SW480 (cell line): ENCODE measurements at places on chromosomes 13 and 19.
A peak's percentile ranks its signal among the peaks of the same experiment; 100 is the strongest.

- no peak for DNase-seq
These were observed 3.5 kb upstream of the EID2 start for GRCh38 chr19:39543477-39543857.

GRCh38 chr13:45873491-45874325 is 22.2 kb upstream of the SIAH3 start:
- peak; percentile 78 for DNase-seq

- DNase-seq = peak; percentile 93
These were observed 9.7 kb upstream of the GIPC1 start for GRCh38 chr19:14505488-14506239.

DNA sequence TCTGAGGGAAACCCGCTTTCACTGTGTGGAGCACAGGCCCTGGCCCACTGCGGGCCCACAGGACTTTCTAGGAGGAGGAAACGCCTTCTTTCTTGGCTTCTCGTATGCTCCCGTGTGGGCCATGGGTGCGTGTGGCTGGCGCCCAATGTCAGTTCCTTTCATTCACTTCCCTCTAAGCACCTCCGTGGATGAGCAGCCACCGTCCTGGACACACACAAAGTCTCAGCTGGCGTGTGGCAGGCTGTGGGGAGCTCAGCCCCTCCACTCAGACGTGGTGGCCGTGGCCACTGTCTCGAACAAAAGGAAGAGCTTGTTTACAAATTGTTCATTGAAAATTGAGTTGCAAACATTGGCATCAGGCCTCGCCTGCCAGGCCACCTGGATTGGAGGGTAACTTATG is 240.0 kb upstream of the SGCG start:
- DNase-seq = no peak

- no peak for DNase-seq
These were observed 3.2 kb upstream of the TMEM190 start for GRCh38 chr19:55373306-55373992.

GRCh38 chr13:112179995-112180394 is 113.0 kb downstream of the SOX1 start:
- DNase-seq = no peak

- no peak for DNase-seq
These were observed 112.1 kb upstream of the RXFP2 start for GRCh38 chr13:31627097-31627845.

DNA sequence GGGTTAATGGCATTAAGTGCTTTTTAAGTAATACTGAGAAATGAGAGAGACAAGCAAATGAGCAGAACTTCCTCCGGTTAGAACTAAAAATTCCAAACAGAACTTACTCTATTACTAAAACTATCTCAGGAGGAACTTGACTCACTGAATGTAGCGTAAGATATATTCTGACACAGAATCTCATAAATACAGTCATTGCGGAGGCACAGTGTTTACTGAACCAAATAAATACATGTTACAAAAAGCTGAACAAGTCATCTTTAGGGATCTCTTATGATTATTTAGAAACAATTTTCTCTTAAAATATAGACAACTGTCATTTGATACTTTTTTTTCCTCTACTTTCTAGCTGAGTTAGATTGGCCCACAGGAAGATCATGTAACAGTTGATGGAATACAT is 283.1 kb downstream of the KLF12 start:
- no peak for DNase-seq

- DNase-seq = no peak
These were observed 13.4 kb downstream of the PKN1 start for GRCh38 chr19:14446336-14447036.

GRCh38 chr13:113995051-113995601 is 21.2 kb upstream of the C13orf46 start:
- DNase-seq = no peak

DNA sequence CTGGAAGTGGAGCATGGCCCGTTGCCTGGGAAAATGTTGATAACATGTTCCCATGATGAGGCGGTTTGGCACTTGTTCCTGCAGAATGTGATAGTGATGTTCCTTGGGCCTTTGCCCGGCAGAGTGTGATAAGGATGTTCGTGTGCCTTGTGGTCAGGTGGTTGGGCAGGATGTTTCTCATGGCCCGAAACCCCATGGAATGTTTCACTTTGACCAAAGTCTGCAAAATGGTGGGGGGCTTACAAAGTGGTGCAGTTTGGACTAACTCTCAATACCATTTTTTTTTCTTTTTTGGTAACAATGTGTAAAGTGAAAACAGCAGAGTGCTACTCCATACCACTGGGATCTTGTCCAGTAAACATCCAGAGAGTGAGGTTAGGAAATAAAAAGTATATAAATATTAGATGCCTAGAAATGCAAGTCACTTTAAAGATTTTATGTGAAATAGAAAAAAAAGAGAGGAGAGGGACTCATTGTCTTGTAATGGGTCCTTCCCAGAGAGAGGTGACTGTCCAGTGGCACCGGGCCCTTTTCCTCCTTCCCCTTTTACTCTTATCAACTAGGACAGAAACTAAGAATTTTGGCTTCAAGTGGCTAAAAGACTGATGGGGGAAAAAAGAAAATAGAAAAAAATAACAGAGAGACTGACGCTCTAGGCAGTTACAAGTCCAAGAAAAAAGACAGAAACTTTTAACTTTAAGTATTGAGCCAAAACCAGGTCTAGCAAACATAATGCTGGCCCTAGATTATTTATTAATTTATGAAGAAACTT is 5.7 kb downstream of the FPR3 start:
- DNase-seq = no peak

DNA sequence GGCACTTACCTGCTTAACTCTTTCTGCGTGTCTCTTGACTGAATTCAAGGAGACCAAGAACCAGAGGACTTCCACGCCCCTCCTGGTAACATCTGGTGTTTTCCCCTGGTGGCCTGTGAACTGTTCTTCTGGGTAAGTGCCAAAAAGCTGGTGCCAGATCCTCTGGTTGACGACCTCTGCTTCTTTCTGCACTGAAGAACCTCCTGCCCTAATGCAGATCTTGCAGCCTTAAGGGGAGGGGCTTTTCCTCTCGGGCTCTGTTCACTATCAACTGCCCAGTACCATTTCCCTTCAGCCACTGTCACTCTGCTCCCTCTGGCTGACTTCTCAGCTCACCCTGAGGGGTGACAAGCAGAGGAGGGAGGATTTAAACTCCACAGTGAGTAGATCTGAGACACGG is 6.1 kb upstream of the ERVV-1 start:
- DNase-seq = no peak

DNA sequence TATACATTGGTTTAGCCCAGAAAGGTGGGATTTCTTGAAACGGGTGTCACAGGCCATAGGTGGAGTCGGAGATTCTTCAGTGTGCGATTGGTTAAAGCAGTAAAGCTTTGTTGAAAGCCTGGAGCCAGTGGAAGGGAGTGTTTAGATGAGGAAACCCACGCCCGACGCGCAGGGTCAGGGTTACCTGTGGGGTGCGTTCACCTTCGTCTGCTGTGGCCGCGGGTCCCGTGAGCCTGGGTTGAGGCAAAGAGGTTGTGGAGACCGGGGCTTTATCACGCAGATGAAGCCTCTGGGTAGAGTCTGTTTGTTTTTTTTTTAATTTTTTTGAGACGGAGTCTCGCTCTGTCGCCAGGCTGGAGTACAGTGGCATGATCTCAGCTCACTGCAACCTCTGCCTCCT is 30.4 kb downstream of the ATP11A start:
- no peak for DNase-seq

DNA sequence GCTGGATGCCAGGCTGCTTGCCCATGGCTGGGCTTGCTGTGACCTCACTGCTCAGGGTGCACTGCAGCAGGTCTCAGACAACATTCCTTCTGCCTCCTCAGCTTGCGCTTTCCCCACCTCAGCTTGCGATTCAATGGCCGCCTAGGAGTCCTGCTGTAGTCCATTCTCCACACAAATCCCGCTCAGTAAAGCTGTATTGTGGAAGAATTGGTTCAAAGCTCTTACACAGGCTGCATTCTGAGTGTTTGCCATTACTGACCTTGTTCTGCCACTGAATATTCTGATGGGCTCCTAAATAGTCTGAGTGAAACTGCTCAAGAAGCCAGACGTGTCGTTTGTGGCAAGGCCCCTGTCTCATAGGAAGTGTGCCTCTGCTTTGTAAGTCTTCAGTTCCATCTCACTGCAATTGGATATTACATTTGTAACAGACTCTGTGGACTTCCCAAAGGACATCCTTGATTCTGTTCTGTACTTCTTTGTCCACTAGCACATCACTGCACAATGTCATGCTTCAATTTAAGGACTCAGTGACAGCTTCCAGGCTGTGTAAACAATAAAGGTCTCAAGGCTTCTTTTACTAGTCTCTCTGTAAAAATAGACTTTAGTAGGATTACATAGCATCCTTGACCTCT is 49.8 kb downstream of the KATNAL1 start:
- DNase-seq = no peak

DNA sequence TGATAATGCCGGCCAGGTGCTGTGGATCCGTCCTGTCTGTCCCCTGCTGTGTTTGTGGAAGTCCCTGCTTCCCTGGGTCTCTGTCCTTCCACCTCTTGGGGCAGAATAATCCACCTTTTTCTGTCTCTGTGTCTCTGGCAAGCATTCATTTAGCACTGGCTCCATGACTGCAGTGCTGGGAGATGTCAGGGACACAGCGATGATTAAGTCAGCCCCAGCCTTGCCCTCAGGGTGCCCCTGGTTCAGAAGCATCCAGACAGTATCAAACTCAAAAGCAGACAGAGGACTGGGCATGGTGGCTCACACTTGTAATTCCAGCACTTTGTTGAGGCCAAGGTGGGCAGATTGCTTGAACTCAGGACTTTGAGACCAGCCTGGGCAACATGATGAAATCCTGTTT is 1.5 kb downstream of the HIPK4 start:
- no peak for DNase-seq

DNA sequence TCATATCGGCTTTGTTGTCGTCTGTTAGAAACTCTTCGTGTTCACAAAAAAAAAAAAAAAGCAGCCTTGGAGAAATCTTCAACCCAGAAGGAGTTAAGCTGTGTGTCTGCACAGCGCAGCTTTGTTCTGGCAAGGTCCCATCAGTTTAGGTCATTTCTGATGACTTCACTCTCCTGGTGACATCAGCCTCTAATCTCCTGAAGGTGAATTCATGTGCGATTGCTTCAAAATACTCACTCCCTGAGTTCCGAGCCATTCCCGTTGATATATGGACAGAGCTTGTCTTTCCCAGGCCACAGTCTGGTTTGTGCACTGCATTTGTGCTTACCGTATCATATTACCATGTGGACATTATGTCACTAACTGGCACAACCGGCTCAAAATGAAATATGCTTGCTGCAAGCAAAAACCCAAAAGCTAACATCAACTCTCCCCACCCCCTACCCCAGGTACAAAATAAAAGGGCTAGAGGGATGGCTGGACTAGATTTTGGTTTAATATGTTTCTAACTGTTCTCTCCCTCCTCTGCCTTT is 342.4 kb downstream of the KCNRG start:
- DNase-seq = no peak

GRCh38 chr13:80945328-80945727 is 604.4 kb upstream of the SPRY2 start:
- peak; percentile 16 for DNase-seq

DNA sequence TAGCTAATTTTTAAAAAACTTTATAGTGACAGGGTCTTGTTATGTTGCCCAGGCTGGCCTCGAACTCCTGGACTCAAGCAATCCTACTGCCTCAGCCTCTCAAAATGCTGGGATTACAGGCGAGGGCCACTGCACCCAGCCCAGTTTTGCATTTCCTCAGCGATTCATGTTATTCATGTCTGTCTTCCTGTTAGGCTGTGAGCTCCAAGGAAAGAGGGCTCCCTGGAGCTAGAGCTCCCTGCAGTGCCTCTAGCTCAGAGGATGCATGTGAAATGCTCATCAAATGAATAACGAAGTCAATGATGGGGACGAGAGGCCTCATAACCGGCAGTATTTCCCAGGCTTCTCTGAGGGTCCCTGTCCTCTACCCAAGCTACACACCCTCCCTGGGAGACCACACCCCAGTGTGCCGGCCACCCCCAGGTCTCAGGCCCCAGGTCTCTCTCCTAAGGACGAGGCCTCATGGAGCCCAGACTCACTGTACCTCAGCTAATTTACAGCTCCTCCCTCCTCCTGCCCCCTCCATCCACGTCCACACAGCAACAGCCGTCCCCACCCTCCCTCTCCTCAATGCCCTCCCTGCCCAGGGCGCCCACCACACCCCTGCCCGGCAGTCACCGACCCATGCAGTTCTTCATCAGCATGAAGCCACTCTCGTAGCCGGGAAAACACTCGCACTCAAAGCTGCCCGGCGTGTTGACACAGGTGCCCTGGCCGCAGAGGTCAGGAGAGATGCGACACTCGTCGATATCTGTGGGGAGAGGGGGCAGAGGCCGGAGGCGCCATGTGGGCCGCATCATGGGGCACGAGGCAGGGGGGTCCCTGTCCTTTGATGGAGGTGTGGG is 28.5 kb downstream of the FBN3 start:
- DNase-seq = no peak

GRCh38 chr19:55539090-55539984 is 2.4 kb upstream of the SBK2 start:
- no peak for DNase-seq

GRCh38 chr13:90094357-90094756 is 1253.1 kb upstream of the MIR17HG start:
- no peak for DNase-seq

- peak; percentile 90 for DNase-seq
These were observed 84.5 kb downstream of the LRRC63 start for GRCh38 chr13:46296115-46296822.

DNA sequence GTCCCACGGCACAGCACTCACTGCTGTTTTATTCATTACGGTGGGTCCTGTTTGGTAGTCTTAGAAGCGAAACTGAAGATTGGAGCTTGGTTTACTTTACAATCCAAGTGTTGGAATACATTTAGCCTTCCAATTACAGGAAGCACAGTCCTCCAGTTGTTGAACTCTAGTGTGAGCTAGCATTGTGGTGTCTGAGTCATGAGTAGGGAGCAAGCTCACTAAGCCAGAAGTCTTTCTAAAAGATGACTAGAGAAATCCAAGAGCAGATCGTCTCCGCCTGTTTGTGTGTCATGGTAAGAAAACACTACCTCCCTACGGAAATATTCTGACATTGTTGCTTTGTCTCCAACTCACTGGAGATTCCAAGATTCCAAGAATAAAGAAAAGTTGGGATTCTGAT is 10.1 kb upstream of the SHISA2 start:
- DNase-seq = no peak

DNA sequence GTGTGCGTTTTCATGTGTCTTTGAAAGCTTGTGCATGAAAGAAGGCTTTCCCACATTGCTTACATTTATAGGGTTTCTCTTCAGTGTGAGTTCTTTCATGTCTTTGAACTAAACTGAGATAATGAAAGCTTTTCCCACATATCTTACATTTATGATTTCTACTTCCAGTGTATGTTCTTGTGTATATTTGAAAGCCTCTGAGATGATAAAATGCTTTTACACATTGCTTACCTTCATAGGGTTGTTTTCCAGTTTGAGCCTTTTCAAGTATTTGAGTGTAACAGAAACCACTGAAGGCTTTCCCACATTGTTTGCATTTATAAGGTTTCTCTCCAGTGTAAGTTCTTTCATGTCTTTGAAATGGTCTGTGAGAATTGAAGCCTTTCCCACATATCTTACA is 9.8 kb upstream of the ZNF441 start:
- no peak for DNase-seq

GRCh38 chr19:18416778-18417249 is 2.4 kb upstream of the SSBP4 start:
- peak; percentile 86 for DNase-seq
